Fibroblast of skin of back (primary cell): ENCODE measurements at places on chromosomes 5 and 9.

- DNase-seq: no peak
Observed at GRCh38 chr9:81844131-81844567, 84.1 kb upstream of the SPATA31D4 start.

DNA sequence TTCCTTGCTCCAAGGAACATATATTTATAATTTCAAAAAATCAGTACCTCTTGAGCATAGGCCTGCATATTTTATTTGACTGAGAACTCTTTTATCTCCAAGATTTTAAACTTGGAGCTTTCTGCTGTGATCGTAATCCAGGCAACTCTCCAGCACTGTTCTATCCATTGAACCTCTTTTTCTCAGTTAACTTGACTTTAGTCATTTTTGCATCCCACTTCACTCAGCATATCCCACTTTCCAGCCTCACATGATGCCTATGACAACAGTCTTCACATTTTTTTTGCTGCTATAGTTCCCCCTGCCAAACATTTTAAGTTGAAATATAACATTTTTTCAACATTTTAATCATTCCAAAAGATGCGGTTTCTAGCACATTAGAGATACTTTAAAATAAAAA lies 9.1 kb upstream of the PSIP1 start:
- DNase-seq: no peak

DNA sequence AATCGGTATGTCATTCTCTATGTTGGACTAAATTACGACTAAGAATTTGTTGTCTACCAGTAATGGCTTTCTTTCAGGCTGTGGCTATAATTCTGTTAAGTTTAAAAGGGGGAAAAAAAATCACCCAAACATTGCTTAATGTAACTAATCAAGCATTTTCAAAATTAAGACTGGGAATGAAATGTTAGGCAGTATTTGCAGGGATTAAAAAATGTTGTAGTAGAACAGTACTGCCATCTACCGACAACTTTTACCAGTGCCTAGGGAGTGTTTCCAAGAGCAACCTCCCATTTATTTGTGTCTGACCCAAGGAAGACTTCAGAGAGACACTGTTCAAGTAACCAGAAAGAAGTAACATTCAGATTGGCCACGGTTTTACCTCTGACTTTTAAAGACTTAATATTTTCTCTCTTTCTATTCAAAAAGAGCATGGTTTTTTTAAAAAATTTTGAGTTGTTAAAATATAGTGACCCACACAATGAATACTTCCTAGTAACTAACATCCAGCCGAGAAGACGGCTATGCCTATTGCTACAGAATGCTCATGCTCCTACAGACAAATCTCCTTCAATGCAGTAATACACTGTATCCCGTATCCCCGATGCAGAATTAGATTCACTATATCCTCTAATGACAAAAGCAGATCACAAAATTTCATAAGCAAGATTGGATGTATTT lies 92.4 kb downstream of the ARL15 start:
- DNase-seq: peak; percentile 69

DNA sequence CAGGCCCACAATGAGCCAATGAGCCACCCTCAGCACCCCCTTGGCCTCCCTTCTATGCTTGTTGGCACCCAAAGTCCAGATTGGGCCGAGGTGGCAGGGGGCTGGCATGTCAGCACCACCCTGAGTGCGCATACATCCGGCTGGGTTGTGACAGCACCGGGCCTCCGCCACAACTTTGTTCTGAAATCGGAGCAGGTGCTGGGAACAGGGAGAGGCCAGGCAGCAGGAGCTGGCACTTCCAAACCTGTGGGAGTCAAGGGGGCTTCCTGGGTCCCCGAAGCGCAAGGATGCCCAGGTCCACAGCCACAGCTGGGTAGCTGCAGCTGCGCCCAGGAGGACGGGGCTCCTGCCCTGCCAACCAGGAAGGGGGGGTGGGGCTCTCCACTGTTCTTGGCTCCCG lies 1911.9 kb upstream of the WWC1 start:
- DNase-seq: no peak

DNA sequence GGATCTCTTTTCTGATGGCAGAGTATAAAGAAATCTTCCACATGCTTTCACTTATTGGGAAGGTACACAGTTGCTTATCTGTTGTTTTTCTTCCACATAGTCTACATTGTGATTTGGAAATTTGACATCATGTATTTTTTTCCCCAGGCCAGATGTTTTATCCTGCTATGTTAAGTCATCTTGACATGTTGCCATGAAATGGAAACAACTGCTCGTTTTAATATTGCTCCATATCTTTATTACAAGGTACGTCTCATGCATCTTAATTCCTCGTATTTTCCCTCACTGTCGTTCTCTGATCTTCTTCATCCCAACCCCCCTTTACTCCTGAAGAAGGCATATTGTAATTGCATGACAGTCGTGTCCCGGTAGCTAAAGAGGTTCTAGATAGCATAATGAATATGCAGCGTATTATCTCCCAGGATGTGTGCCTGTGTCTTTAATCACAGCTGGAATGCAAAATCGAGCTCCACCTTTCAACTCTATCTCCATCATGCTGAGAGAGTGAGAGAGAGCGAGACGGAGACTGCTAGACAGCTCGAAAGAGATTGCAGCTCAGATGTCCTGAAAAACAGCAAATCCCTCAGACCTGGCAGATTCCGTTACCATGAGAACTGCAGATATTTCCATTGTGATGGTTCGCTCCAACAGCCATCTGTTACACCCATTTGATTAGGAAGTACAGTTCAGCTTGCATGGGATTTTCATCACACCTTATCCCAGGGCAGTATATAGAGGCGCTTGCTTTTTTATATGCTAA lies 281.7 kb downstream of the TMEM38B start:
- DNase-seq: peak; percentile 16

GRCh38 chr9:14478175-14479162 lies 164.5 kb upstream of the NFIB start:
- peak; percentile 6 for DNase-seq

- DNase-seq: no peak
Observed at GRCh38 chr9:87567571-87567970, 69.9 kb downstream of the DAPK1 start.

GRCh38 chr5:107223066-107223465 lies 447.7 kb downstream of the EFNA5 start:
- DNase-seq: no peak
